ACHN (cell line): ENCODE measurements at places on chromosomes 2 and 18.

GRCh38 chr18:64438178-64438577 is 289.3 kb upstream of the LINC00305 start:
- no peak for DNase-seq

GRCh38 chr18:50886929-50887328 is 8.0 kb downstream of the ME2 start:
- DNase-seq, result no peak

DNA sequence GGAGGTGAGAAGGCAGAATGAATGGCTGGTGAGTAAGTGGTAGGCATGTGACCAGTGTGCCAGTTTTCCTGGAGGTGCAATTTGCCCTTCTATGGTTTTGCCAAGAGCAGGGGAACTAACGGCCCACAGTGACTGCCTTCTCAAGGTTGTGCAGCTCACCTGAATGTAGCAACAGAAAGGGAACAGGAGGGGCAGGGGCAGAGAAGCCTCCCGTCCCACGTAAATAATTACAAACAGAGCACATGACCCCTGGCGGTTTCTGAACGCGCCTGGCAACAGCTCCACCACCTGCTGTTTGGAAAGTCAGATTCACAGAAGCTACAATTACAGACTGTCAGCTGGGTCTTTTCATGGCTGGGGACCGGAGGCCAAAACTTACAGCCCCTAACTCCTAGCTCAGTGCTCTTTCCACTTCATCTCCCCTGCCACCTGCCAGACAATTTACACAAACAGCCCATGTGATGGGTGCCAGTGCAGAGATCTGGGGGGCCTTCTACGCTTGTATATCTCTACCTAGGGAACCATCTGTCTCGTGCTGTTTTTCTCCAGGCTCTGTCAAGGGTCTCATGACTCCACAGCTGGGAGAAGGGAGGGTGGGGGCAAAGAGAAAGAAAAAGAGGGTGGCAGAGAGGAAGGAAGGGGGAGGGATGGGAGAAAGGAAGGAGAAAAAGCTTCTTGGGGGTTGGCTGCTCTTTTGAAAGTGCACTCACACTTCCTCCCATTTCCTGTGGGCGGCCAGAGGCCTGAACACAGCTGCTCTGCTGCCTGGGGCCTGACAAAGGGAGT is 69.6 kb downstream of the POLR1A start:
- DNase-seq, result peak; percentile 73

DNA sequence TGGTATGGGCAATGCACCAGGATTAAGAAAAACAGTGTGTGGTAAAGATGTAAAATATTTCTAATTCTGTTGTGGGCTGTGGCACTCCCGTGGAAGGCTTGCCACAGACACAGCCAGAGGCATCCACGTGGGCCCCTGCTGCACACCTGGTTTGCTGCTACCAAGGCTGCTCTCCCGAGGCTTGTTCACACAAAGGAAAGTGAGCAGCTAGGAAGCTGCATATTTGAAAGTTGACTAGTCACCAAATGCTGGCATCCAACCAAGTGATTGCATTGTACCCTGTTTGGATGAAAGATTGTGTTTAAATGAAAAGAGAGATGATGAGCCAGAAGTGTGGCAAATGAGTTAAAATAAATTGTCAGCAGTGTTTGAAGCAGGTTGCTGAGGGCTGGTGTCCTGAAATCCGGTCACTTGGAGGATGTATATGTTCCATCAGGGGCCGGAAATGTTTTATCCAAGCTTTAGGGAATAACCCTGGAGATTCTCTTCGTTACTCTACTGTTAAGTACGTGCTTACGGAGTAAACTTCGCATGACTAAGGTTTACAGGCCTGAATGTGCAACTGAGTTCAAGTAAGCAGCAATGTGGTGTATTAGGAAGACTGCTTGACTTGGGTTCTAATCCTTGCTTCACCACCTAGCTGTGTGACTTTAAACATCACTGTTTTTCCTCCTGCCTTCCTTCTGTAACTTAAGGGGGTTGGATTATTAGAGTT is 86.1 kb downstream of the MSH2 start:
- DNase-seq, result peak; percentile 63

GRCh38 chr18:34647251-34647650 is 62.8 kb upstream of the DTNA start:
- DNase-seq, result no peak

GRCh38 chr18:49993299-49993698 is 180.0 kb upstream of the ACAA2 start:
- DNase-seq, result no peak

GRCh38 chr2:105239924-105240323 is 1.6 kb upstream of the GPR45 start:
- DNase-seq, result peak; percentile 99

- no peak for DNase-seq
Observed at GRCh38 chr2:182744490-182744889, 28.4 kb downstream of the DNAJC10 start.
